Stomach (tissue), 19 donors: ENCODE measurements at places on chromosomes 16 and 17. TPM values are rescaled to one million over a fixed set of nuclear protein-coding genes. Genes with fewer than 3 reads are reported as not detected.
A peak's percentile ranks its signal among the peaks of the same experiment; 100 is the strongest.

The TCAP gene
- 0.88 TPM for polyA plus RNA-seq

The DOC2B gene
- 3.8 TPM for polyA plus RNA-seq

The KRTAP2-3 gene
- not detected for polyA plus RNA-seq

The CBX2 gene
- 0.93 TPM for polyA plus RNA-seq

The TPSD1 gene
- 6.4 TPM for polyA plus RNA-seq

- no peak for DNase-seq
Measured at GRCh38 chr16:67647111-67647651, 2.2 kb downstream of the CARMIL2 start.

DNA sequence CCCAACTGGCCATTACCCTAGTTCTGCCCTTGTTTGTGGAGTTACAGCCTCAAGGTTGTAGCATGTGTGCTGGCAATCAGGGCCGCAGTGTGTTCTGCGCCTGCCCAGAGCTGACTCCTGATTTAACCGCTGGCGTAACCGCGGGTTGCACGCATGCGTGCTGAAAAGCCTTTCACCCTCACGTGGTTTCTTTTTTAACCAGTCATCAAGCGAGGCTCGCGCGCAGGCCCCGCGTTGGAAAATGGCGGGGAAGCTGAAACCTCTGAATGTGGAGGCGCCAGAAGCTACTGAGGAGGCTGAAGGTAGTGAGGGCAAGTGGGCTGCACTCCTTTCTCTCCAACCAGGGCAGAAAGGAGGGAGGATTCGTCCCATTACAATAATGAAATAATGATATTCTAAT, at the start of gene SYCE1L:
TSS of gene SYCE1L (plus strand) at position 198 of the 400 bp plus-strand sequence. CDS start at position 242, 44 bp downstream.
- no peak for DNase-seq

DNA sequence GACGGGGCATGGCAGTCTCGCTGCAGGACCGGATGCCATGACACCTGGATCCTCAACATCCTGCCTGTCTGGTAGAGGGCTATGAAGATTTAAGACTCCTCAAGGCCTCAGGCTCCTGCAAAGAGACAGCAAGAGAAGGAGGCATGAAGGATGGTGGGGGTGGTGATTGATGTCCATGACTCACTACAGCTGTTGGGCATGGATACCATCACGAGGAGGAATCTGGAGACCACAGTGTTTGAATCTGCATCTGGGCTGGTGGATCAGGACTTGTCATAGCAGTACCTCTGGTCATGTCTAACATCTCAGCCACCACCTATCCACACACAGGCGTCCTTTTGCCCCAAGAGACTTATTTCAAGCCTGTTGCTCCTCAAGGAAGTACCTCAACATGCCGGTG, 50.2 kb upstream of the WSCD1 start:
- no peak for DNase-seq

DNA sequence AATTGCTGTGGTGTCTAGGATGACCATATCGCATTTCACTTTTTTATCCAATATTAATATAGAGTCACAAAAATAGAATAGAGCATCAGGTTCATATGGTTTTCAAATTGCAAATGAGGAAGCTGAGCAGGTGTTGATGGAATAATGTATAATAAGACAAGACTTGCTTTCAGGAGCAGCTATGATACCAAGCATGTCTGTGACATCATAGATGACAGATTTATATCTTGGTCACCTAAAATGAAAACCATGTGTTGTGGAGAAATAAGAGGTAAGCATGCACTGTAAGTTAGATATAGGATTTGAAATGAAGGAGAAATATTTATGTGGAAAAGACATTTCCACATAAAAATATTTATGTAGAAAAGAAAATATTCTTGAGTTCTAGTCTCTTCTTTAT, 8.6 kb downstream of the MEIOC start:
- no peak for DNase-seq

DNA sequence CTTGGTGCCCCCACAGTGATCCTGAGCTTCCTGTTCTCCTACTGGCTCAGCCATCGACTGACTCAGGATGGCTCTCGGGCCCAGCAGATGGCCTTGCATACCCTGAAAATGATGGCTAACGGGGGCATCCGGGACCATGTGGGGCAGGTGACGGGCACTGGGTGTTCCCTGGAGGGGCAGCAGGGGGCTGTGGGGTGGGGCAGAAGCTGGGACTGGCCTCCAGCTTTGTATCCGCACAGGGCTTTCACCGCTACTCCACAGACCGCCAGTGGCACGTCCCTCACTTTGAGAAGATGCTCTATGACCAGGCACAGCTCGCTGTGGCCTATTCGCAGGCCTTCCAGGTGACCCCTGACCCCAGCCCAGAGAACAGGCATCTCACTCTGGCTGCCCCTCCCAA, 3.0 kb downstream of the SPATA20 start:
- DNase-seq: no peak

DNA sequence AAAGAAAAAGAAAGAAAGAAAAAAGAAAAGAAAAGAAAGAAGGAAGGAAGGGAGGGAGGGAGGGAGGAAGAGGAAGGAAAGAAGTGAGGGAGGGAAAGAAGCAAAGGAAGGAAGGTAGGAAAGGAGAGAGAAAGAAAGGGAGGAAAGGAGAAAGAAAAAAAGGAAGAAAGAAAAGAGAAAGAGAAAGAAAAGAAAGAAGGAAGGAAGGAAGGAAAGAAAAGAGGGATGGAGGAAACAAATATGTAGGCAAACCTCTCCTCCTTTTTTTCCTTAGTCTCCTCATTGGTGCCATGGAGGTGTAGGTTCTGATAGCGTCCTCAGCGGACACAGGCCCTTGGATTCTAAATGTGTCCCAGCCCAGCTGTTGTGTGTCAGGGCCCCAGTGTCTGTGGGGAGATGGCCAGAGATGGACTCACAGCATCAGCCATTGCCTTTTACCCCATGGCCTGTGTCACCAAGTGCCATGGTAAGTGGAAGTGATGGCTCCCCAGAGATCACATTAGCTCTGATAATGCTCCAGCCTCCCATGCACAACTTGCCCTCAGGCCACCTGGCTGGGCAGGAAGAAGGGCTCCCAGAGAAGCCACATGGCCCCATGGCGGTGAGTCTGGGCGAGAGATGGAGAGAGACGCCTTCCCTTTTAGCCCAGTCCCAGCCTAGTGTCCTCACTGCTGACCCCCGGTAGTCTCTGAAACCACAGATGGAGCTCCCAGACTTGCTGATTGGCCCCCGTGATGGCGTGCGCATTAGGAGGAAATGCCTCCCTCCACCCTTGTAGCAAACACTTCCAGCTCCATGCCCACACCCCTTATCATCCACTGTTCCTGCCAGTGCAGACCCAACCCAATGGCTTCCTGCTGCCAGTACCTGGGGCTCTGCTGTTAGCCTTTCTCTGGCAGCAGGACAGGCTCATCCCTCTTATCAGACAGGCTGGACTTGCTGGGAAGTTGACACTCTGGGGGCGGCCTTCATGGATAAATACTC, 3.7 kb upstream of the SLC6A2 start:
- DNase-seq: no peak

DNA sequence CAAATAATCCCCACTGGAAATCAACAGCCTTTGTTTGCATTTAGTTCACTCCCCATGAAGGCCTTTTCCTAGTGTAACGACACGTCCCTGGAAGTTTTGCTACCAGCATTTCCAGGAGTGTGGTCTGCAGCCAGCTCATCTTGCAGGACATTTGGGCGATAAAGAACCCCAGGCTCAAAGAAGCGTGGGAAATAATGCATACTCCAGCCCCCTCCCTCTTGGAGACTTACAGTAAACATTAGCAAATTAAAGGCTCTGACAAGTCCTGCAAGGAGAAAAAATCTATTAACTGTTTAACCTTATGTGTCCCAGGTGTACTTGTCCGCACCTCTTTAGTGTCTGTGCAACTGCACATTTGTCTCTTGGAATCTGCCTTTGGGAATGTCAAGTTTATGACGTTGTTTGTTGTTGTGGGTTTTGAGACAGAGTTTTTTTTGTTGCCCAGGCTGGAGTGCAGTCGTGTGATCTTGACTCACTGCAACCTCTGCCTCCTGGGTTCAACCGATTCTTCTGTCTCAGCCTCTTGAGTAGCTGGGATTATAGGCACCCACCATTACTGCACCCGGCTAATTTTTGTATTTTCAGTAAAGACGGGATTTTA, 131.1 kb downstream of the ABCC1 start:
- DNase-seq: no peak

DNA sequence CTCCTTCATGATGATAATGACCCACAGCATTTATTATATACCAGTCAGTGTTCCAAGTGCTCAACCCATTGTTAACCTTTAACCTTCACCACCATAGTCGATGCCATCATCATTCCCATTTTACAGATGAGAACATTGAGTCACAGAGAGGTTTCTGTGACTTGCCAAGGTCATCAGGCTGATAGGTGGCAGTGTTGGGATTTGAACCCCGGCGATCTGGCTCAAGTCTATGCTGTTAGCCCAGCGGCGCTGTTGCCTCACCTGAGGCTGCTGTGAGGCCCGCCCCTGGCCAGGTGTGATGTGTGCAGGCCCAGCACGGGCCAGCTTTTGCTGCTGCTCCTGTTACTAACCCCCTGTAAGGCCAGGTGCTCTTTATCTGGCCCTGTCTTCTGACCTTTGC, 101.2 kb downstream of the OR1D5 start:
- no peak for DNase-seq

DNA sequence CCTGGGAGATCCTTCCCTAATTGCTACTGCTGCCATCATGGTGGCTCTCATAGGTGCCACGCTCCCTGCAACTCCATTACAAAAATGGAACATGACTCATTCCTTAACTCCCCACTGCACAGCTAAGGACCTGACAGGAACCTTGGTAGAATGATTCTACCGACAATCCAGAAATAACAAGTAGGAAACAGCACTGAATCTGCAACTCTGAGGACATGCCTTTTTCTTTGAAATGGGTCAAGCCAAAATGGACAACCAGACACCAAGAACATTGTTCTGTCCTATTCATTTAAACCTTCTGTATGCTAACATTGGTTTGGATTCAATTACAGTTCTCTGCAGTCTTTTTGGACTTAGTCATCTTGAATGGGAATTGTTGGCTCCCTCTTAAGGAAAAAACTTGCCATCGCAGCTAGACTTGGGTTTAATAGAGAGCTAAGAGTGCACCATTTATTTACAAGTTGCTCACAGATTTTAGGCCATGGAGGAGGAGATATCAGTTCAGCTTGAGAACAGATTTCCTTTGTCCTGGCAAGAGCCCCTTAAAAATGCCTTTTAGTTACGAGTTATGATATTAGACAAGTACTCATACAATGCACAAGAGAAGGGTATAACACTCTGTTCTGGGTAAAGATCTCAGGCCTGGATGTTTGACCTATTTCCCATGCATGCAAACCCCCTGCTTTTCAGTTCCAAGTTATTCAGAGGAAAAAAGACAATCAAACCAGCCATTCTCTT, 20.9 kb upstream of the NSRP1 start:
- DNase-seq: peak; percentile 59

DNA sequence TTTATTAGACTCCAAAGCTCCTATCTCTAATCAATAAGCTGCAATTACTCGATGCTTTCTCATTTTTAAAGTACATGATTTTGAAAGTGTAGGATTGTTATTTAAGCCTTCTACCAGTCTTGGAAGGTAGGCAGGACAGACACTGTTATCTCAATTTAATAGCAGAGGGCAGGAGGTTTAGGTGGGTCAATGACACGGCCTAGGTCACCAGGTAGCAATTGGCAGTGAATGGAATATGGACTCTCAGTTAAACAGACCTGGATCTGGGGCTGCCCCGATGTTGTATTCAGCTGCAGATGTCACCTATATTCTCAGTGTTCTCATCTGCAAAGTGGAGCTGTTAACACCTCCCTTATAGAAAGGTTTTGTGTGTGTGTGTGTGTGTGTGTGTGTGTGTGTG, 124.4 kb upstream of the ANKFN1 start:
- DNase-seq: no peak

DNA sequence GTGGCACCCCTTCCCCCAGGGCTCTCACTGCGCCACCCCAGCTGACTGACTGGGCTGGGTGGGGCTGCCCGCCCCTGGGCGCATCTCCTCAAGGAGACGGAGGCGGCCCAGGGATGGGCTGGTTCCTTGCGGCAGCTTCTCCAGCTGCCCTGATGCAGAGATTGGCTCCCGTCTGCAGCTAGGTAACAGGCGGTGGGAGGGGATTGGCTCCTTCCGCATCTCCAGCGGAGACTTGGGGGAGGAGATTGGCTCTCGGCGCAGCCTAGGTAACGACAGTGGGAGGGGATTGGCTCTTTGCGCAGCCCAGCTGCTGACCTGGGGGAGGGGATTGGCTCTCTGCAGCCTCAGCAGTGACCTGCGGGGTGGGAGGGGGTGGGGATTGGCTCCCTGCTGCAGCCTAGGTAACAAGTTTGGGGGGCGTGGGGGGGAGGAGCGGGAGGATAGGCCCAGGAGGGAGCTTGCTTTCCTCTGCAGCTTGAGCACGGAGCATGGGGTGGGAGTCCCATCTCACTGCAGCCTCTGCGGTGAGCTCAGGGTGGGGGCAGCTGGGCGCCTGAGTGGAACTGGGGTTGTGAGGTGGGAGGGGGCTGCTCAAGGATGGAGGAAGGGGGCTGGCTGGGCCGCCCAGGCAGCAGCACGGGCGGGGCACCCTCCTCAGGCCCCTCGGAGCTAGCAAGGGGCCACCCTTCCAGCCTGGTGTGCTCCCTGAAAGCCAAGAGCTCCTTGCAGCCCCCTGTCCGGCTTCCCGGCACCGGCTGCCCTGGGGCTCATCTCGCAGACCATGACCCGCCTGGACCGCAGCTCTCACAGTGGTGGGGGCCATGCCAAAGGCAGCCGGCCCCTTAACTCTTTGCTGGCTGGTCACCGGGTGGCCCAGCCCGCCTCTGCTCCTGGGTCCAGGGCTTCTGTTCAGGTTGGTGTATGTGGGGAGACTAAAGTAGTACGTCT, 6.4 kb downstream of the NFE2L1 start:
- DNase-seq: peak; percentile 93

DNA sequence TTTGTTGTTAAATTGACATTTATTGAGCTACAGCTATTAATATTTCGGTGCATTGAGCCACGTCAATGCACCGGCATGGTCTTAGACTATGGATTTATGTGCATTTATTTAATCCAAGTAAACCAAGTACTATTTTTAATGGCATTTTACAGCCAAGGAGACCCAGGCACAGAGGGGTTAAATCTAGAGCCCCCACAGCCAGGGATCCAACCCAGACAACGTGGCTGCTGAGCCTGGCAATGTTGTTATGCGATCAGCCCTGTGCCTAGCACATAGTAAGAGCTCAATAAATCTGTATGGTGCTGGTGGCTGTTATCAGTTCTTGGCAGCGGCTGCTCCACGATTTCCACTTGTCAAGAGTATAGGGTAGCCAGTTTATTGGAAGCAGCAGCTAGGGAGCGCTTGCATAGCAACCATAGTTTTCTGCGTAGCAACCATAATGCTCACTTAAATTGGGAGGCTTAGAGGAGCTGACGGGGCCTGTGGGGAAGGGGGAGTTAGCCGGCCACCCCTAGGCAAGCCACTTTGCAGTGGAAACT, 541 bp upstream of the RBBP6 start:
- no peak for DNase-seq

GRCh38 chr17:34981538-34982241, 1.4 kb downstream of the LIG3 start:
- peak; percentile 51 for DNase-seq

DNA sequence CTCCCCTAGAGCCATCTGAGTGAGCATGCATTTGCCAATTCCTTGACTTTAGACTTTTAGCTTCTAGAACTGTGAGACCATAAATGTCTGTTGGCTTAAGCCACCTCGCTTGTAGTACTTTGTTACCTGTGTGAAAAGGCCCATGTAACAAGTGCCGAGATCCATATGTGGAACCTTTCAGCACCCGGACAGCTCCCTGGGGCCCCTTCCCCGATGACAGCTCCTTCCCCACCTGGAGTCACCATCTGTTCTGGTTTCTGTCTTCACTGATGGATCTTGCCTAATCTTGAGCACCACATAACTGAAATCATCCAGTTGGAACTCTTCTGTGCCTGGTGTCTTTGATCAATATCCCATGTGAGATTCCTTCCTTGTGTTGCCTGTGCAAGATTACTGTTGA, 78.9 kb upstream of the EEF2KMT start:
- no peak for DNase-seq
